HepG2 (cell line): ENCODE measurements at places on chromosomes 16 and 17. TPM values are rescaled to one million over a fixed set of nuclear protein-coding genes. Genes with fewer than 3 reads are reported as not detected.

The SPNS2 gene
- 0.01 and 0.03 TPM in 2 replicates for polyA plus RNA-seq

The CHAD gene
- polyA plus RNA-seq: 1.4 and 2.2 TPM in 2 replicates

The CNTNAP1 gene
- 7.7 and 10.7 TPM in 2 replicates for polyA plus RNA-seq

The CASKIN1 gene
- 2.2 and 9.4 TPM in 2 replicates for polyA plus RNA-seq

The ZFPM1 gene
- polyA plus RNA-seq: 1.3 and 1.7 TPM in 2 replicates

The SNF8 gene
- polyA plus RNA-seq: 98.6 and 114 TPM in 2 replicates

The HSD17B1 gene
- polyA plus RNA-seq: 0.34 and 0.54 TPM in 2 replicates

The KCNAB3 gene
- polyA plus RNA-seq: 0.88 and 0.95 TPM in 2 replicates

The TBC1D3E gene
- polyA plus RNA-seq: not detected in 2 replicates

The SEZ6 gene
- 0.01 TPM in 1 of 2 replicates, not detected in the other for polyA plus RNA-seq

The ADAM11 gene
- polyA plus RNA-seq: 0.33 and 0.38 TPM in 2 replicates

The RRAD gene
- 1.1 TPM in 2 replicates for polyA plus RNA-seq

The PLEKHH3 gene
- 6.0 and 7.5 TPM in 2 replicates for polyA plus RNA-seq
